Dermis blood vessel endothelial cell (primary cell): ENCODE measurements at places on chromosomes 11 and 22.

DNA sequence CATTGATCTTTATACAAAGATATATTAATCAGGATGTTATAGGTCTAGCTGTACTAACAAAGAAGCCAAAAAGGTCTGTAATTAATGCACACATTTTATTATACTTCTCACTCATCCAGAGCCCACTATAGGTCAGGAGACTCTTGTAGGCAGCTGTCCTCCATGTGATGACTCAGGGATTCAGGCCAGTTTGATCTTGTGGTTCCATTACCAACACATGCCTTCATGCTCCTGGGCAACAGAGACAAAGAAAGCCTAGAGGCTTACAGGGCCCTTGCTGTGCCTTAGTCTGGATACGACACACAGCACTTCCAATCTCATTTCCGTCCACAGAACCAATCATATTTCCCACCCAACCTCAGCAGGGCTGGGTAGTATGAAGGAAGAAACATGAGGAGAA lies 150.3 kb upstream of the NCAM1 start:
- no peak for DNase-seq

DNA sequence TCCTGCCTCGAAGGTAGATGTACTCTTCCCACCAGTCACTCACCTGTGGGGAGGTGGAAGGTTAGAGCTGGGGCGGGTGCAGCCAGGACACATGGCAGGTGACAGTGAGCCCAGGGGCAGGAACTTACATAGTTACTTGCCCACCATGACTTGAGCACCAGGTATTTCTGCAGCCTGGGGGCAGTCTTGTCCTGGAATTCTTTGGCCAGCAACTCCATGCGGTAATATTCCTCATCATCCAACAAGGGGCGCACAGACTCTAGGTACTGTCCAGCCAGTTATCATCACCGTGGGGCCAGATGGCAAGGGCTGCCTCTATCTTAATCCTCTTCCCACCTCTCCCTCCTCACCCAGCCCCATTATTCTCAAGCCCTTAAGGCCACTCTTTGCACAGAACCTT lies 2.2 kb downstream of the CPT1B start:
- DNase-seq: peak; percentile 81

DNA sequence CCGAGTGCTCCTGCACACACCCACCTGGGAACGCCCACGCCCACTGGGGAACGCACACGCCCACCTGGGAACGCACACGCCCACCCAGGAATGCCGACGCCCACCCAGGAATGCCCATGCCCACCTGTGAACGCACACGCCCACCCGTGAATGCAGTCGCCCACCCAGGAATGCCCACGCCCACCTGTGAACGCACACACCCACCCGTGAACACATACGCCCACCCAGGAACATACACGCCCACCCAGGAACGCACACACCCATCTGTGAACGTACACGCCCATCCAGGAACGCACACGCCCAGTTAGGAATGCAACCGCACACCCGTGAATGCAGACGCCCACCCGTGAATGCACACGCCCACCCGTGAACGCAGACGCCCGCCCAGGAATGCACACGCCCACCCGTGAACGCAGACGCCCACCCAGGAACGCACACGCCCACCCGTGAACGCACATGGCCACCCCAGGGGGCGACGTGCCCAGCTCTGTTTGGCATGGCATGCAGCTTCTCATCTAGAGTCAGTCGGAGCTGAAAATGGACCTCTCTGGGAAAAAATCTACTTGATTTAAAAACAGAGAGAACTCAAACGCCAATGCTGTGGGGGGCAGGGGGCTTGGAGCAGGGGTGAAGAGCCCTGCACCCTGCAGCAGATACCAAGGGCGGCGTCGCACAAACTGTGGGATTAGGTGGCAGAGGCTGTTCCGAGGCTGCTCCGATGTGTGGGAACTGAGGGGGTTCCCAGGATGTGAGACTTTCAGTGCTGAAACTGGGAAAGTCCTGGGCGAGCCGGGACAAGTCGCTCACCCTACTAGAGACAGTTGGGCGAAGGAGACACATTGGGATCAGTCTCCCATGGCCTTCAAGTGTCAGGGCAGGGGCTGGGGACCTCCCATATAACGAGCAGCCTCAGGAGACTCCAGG lies 83.3 kb downstream of the MYEOV start:
- no peak for DNase-seq

DNA sequence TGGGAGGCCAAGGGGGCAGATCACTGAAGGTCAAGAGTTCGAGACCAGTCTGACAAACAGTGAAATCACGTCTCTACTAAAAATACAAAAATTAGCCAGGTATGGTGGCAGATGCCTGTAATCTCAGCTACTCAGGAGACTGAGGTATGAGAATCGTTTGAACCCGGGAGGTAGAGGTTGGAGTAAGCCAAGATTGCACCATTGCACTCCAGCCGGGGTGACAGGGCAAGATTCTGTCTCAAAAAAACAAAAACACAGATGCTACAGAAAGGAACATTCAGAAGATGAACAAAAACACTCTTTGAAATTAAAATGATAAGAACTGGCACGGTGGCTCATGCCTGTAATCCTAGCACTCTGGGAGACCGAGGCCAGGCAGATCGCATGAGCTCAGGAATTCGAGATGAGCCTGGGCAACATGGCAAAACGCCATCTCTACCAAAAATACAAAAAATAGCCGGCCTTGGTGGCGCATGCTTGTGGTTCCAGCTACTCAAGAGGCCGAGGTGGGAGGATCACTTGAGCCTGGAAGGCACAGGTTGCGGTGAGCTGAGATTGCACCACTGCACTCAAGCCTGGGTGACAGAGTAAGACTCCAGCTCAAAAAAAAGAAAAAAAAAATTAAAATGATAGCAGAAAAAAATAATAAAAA lies 8.5 kb downstream of the RAB6A start:
- DNase-seq: no peak
